ENCODE measurements at places on chromosomes 4 and X.
A peak's percentile ranks its signal among the peaks of the same experiment; 100 is the strongest.

DNA sequence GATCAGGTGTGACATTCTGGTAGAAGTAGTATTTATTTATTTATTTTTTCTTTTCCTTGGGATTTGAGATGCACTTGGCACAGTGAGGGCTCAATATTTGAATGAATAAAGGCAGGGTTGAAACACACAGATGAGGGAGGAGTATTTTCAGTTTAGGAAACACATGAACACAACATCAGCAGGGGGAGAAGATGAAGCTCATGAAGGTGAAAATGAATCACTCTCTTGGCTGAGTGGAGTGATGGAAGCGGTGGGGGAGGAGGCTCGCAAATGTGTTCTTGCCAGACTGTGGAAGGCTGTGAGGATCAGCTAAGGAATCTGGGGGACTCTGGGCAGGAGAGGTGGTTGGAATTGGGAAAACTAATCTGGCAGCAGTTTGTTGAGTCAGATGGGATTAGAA lies 55.3 kb downstream of the ARHGAP10 start:
- DNase-seq, result no peak

GRCh38 chr4:113349430-113349829 lies 300.0 kb downstream of the ANK2 start:
- DNase-seq, result no peak

GRCh38 chr4:108035691-108036090 lies 46.0 kb downstream of the HADH start:
- DNase-seq, result no peak

- no peak for DNase-seq
These were observed 61.4 kb upstream of the LGI2 start for GRCh38 chr4:25092139-25092538.

DNA sequence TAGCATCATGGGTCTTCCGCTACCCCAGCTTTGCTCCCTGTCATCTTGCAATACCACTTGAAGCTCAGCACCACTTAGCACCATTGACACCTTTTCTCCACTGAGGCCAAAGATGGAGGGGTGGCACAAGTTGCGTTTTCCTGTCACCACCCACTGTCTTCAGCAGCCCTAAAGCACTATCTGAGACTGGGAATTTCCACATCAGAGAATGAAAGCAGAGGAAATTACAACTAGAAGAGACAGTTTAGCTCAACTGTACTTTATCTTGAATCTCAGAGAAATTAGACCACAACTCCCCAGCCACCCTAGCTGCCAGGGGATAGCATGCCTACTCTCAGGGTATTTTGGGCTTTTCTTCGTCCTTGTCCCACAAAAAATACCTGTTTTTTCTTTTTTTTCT lies 111.0 kb downstream of the DDIT4L start:
- DNase-seq, result peak; percentile 23

- no peak for DNase-seq
These were observed 35.6 kb downstream of the FRMPD3 start for GRCh38 chrX:107485013-107485412.

GRCh38 chr4:6502147-6502546 lies 29.7 kb upstream of the PPP2R2C start:
- no peak for DNase-seq

GRCh38 chrX:10512741-10513140 lies 107.6 kb downstream of the MID1 start:
- no peak for DNase-seq

- DNase-seq, result no peak
These were observed 44.7 kb downstream of the TMEM150C start for GRCh38 chr4:82517043-82517442.

- DNase-seq, result no peak
These were observed 8.5 kb downstream of the ERCC6L start for GRCh38 chrX:72230290-72230689.

GRCh38 chr4:156898373-156899117 lies 73.1 kb downstream of the PDGFC start:
- DNase-seq, result no peak

- DNase-seq, result no peak
These were observed 105.0 kb upstream of the NR0B1 start for GRCh38 chrX:30414144-30414543.

DNA sequence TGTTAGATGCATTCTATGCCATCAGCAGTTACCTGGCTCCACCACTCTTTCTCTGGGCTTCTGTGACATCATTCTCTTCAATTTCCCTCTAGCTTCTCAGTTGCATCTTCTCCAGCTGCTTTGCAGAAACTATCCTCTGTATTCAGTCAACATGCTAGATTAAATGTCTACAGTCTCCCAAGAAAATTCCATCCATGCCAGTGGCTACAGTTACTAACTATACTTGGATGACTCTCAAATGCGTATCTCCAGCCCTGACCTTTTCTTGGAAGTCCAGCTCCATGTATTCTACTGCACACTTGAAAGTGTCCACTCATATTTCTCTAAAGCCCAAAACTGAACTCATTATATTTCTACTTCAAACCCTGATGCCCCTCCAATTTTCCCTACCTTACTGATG lies 232.3 kb upstream of the TENM3 start:
- DNase-seq, result no peak

DNA sequence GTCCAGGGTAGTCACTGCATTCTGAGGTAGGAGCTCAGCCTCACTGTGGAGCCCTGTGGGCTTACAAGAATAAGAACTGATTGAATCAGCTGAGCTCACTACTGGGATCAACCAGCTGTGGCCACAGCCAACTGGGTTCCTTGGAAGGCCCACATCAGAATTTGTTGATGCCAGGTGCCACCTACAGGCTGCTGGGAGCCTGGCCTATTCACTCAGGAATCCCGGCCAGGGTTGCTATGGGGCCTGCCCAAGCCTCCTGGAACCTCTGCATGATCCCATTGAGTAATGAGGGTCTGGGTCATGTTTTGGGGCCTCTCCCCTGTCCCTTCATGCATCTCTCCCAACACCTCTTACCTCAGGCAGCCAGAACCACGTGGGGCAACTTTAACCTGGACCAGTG lies 53.9 kb upstream of the KIAA1210 start:
- DNase-seq, result no peak

DNA sequence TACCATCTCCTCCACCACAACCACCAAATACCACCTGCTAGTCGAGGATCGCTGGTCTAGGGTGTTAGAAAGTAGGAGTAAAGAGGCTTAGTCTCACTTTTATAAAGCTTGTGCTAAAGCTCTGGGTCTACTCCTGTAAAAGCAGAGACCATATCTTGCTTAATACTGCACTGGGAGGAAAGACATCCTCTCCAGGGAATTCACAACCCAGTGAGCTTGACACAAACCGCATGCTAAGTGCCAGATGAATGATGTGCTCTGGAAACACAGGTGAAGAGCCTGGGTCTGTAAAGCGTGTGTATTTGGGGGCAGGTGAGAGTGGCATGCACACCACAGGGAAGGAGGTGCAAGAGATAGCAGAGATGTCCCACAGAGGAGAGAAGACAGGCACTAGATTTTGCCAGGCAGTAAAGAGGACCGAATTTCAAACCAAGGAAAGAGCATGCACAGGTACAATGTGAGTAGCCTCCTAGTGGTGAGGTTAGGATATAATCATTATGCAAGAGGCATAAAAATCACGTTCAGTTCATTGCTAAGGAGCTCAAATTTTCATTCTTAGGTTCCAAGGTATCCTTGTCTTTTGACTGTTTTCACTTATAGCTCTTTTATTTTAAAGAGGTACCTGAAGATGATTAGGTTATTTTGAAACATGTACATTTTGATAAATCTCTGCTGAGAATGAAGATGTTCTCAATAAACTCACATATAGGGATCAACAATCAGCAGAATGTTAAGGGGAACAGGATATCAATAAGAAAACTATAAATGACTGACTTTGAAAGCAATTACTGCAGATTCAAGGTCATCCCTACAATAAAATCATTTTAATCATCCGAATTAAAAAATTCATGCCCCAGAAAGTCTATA lies 20.7 kb downstream of the TAPT1 start:
- DNase-seq, result no peak

DNA sequence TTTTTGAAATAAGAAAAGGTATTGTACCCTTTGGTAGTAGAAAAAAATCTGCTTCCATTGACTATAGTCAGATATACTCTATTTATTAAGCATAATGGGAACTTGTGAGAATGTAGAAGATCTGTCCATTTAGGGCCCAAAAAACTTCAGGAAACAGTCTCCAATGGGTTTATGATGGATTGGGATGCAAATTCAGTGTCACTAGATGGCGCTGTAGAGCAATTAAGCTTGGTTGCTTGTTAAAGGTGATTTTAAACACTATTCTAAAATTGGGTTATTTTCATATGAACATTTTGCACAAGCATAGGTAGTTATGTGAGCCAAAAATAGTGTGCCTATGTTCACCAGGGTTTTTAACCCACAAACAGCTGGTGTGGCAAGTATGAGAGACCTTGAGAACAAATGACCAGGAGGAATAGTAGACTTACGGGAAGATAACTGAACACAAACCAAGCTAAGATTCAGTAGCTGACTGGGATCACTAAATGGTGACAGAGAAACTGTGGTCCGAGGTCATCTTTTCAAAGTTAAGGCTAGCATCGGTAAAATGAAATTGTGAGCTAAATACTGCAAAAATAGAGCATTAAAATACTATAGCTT lies 80.3 kb upstream of the LSM6 start:
- DNase-seq, result peak; percentile 22

GRCh38 chr4:182537031-182537795 lies 294.0 kb downstream of the TENM3 start:
- no peak for DNase-seq

DNA sequence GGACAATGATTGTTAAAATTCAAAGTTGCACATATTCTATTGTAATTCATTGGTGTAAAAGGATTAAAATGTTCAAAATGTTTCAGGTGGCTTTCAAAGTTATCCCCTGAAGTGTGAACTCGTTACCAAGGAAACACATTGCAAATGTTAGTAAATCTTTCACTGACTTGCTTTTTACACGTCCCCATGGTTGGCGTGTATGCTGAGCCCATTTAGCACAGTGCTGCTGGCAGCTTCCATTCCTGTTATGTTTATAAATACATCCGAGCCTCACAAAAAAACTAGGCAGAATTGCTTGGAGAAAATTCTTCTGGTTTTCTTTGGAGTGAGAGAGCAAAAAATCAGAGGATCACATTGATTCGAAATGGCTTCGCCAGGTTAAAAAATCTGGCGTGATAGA lies 105.9 kb upstream of the HPGD start:
- no peak for DNase-seq

GRCh38 chr4:5420266-5420665 lies 288.1 kb downstream of the EVC2 start:
- no peak for DNase-seq

DNA sequence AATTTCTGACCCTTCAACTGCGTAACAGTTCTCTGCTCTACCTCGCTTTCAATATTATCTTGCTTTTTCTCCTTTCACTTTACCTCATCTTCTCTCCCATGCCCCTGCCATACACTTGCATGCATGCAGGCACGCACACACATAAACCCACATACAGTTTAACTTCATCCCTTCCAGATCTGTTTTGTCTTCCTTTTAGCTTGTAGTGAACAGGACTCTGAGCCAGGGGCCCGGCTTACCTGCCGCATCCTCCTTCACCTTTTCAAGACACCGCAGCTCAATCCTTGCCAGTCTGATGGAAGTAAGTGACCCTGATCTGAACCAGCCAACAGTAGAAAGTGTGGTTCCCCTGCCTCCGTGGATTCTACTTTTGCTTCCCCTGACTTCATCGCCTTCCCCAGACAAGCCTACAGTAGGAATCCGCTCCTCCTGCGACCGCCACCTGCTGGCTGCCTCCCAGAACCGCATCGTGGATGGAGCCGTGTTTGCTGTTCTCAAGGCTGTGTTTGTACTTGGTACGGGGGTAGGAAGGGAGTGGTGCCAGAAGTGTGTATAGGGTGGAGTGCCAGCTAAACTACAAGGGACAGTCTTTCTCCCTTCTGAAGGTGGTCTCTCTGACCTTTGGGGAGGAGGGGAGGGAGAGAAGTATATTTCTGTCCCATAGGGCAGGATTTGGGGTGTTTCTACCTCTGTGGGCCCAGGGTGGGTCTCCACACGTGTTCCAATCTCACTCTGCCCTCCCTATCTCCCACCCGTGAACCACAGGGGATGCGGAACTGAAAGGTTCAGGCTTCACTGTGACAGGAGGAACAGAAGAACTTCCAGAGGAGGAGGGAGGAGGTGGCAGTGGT lies 10.7 kb downstream of the MED12 start:
- peak; percentile 82 for DNase-seq

- DNase-seq, result no peak
These were observed 301.6 kb downstream of the NAF1 start for GRCh38 chr4:162865102-162865501.

DNA sequence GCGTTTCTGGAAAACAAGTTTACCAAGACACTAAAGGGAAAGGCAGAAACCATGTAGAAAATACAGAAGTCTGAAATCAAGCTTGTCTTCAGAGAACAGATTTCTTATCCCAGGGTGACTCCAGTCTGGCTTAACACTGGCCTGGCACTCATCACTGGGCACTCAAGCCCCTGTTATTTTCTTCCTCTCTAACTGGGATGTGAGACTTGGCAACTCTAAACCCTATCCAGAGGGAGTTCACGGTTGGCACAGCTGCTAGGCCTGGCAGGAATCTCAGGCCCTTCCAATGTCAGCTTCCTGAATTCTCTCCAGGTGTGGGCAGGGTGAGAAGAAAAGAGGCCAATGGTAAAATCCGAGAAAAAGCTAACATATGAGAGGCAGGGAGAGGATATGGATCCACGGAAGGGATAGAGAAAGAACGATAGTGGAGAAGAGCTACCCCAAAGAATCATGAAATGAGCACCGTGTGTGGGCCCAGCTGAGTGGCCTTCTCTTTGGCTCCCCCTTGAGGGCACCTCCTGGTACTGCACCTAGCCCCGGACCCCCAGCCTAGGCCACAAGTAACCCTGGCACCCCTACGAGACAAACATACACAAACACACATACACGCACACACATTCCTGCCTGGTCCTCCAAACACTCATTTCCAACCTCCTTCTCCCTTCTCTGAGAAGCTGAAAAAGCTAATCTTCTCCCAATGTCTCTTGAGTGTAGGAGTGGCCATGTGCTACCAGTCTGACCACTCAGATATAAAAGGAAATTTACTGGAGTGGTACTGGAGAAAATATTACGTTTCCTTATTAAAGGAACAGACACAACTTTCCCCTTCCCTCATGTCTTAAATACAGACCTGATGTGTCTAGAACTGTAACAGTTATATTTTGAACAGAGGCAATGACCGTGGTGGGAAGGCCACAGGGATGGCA lies 16.6 kb upstream of the PTCHD1 start:
- no peak for DNase-seq

Data from CD4-positive, alpha-beta T cell treated with Interleukin-1 beta for 1 hour (primary cell).